ENCODE measurements at places on chromosomes 4 and X.
A peak's percentile ranks its signal among the peaks of the same experiment; 100 is the strongest.

DNA sequence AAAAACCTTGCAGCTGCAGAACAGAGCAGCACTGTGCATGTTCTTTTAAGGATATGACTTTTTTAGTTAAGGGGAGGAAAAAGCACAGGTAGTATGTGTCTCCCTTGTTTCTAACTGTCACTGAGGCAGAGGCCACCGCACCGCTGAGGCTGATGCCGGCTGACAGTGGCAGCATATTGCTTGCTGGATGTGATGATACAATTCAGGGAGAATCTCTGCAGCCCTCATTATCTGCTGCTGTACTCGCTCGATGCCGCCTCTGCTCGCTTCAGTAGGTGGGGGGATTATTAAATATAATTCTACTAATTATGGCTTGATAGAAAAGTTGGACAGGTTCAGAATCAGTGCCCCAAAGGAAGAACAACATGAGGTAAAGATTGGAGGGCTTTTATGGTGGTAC is 378.8 kb upstream of the NOCT start:
- DNase-seq = no peak

DNA sequence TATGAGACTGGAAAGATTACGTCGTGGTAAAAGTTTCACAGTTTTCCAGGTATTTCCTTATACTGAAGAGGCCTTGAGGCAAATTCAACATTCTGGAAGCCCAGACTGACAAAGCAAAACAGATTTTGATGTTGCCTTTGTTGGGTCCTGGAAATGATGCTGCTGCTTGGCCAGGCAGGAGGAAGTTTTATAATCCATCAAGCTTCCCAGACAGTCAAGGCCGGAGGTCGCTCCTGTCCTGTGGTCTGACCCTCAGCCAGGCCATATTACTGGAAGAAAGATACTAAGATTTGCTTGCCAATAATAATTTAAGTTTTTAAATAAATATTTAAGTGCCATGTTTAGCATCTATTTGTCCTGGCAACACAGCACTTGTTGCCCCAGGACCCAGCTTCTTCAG is 63.4 kb downstream of the TAPT1 start:
- DNase-seq = no peak

GRCh38 chr4:7425124-7425523 is 9.6 kb downstream of the PSAPL1 start:
- DNase-seq = no peak

DNA sequence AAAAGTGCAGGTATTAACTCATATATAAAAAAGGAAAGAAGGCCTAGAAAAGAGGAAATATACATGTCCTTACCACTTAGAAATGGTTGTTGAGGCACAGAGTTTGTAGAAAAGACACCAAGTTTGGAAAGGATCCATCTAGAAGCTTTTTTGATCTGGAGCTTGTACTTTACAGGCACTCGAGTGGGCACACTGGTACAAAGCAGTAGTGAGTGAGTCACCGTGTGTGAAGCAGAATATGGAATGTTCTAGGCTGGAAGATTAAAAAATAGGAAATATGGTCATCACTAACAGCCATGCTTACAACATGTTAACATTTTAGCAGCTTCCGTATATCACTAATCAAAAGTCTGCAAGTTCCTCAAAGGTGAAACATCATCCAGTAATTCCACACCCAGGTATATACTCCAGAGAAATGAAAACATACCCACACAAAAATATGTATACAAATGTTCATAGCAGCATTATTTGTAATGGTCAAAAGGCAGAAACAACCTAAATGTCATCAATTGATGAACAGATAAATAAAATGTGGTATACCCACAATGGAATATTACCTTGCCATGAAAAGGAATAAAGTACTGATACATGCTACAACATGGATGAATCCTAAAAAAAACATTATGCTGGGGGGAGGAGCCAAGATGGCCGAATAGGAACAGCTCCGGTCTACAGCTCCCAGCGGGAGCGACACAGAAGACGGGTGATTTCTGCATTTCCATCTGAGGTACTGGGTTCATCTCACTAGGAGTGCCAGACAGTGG is 69.5 kb downstream of the FRYL start:
- no peak for DNase-seq

GRCh38 chr4:182825786-182826185 is 91.4 kb downstream of the DCTD start:
- no peak for DNase-seq

DNA sequence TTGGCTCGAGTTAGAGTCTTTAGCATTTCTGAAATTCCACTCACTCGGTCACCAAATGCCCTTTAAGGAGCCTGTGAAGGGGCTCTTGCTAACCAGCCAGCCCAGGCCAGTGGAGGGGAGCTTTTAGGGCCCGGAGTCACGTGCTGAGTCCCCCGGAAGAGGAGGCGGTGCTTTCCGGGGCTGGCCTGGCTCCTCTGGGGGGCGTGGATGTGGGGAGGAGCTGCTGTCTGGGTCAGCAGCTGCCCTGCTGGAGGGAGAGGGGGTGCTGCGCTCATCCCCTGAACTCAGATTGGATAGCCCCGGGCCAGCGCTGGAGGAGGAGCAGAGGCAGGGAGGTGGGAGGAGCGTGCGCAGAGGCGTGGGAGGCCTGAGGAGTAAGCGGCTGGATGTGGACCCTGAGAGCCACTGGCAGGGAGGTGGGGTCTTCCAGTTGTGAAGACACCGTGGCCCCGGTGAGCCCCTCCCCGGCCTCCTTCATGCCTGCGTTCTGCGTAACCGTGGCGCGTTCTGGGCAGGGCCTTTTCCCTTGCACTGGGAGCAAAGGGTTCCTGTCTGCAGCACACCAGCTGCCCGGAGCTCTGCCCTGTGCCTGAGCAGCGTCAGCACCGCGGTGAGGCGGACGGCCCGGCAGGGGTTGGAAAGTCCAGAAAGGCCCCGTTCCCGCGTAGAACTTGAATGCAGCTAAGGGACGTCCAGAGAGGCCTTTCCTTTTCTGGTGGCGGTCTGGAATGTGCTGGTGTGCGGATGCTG is 19.7 kb downstream of the MAEA start:
- DNase-seq = peak; percentile 91

DNA sequence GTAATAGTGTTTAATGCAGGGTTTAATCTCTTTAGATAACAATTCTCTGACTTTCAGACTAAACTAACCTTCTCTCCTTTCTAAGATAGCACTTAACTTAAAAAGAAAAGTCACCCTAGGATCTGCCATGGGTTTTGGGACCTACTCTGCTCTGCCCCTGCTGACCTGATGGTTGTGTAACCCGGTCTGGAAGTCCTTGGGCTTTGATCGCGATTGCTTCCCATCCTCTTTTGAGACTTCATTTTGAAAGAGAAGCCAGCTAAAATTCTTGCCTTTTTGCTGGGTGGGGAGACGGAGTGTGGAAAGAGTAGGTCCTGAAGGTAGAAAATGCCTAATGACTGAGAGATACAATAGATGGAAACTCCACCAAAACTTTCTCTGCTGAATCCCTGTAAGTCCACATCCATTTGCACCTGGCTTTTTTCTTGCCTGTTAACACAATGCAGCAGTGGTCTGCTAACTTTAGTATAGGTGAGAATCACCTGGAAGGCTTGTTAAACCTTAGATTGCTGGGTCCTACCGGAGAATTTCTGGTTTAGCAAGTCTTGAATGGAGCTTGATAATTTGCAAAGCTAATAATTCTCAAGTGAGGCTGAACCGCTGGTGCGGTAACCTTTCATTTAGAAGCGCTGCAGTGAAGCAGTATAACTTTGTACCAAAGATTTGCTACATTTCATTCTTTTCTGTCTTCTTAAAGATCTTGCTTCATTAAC is 45.6 kb upstream of the CCSER1 start:
- no peak for DNase-seq

DNA sequence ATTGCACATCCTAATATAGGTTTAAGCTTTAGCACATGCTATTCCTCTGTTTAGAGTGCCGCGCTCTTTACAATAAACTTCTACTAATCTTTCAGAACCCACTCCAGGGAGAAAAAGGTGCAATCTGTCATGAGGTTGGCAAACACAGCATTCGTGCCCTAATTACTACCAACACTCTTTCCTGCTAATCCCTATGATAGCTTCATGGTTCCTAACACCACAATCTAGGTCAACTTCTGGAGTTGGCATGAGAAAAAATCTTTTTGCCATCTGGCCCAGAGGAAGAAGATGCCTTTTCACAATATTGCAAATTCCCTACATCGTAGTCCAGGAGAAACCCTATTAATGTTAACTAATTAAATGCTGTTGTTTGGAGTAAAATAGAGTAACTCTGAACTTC is 39.6 kb downstream of the TMA16 start:
- DNase-seq = no peak

DNA sequence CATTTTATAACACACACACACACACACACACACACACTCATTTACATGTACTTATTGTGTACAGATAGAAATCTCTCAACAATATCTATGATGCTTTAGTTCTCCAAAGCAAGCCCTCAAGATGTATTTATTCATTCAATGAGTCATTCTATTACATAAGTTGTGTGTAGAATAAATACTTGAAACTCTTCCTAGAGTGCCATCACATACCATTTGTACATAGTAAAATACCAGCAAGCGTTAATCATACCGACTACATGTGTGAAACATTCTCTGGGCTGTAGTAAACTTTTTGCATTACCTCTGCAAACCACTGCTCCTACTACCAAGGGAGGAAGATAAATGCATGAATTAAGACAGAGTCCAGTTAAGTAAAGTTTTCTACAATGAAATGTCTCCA is 70.9 kb downstream of the EPHA5 start:
- no peak for DNase-seq

DNA sequence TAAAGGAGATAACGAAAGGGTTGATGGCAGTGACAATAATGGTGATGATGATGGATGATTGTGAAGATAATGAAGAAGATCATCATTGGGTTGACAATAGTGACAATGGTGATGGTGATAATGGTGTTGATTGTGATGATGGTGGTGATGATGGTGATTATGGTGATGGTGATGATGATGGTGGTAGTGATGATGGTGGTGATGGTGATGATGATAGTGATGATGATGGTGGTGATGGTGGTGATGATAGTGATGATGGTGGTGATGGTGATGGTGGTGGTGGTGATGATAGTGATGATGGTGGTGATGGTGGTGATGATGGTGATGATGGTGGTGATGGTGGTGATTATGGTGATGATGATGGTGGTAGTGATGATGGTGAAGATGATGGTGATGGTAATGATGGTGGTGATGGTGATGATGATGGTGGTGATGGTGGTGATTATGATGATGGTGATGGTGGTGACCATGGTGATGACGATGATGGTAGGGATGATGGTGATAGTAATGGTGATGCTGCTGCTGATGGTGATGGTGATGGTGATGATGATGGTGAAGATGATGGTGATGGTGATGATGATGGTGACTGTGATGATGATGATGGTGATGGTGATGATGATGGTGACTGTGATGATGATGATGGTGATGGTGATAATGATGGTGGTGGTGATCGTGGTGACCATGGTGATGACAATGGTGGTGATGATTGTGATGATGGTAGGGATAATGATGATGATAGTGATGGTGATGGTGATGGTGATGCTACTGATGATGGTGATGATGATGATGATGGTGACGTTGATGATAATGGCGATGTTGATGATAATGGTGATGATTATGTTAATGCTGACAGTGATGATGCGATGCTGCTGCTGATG is 61.6 kb upstream of the NKX1-1 start:
- no peak for DNase-seq

DNA sequence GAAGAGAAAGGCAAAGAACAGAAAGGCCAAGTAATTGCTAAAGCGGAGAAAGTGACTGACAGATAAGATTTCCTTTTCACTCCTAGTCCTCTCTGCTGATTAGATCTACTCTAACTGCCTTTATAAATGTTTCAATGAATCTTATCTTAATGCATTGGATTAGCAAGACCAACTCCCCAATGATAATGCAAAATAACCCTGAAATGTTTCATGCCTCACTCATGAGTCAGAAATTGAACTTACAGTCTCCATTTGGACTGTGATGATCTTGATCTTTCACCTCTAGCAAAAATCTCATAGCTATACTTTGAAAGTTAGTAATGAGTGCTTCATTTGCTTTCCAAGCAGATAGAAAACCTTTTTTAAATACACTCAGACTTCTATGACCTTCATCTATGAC is 26.5 kb downstream of the SLC10A7 start:
- peak; percentile 54 for DNase-seq

GRCh38 chr4:54840992-54841768 is 183.4 kb downstream of the KIT start:
- peak; percentile 52 for DNase-seq

- no peak for DNase-seq
Measured at GRCh38 chrX:65642914-65643491, 24.5 kb upstream of the MSN start.

GRCh38 chr4:7021930-7022664 is 21.1 kb upstream of the TADA2B start:
- DNase-seq = no peak

- no peak for DNase-seq
Measured at GRCh38 chr4:66693694-66694093, 851.6 kb downstream of the CENPC start.

GRCh38 chrX:13775837-13776236 is 41.1 kb downstream of the GPM6B start:
- DNase-seq = no peak

- no peak for DNase-seq
Measured at GRCh38 chr4:174983128-174983750, 65.1 kb downstream of the ADAM29 start.

- DNase-seq = no peak
Measured at GRCh38 chrX:124592744-124593143, 246.4 kb downstream of the SH2D1A start.

DNA sequence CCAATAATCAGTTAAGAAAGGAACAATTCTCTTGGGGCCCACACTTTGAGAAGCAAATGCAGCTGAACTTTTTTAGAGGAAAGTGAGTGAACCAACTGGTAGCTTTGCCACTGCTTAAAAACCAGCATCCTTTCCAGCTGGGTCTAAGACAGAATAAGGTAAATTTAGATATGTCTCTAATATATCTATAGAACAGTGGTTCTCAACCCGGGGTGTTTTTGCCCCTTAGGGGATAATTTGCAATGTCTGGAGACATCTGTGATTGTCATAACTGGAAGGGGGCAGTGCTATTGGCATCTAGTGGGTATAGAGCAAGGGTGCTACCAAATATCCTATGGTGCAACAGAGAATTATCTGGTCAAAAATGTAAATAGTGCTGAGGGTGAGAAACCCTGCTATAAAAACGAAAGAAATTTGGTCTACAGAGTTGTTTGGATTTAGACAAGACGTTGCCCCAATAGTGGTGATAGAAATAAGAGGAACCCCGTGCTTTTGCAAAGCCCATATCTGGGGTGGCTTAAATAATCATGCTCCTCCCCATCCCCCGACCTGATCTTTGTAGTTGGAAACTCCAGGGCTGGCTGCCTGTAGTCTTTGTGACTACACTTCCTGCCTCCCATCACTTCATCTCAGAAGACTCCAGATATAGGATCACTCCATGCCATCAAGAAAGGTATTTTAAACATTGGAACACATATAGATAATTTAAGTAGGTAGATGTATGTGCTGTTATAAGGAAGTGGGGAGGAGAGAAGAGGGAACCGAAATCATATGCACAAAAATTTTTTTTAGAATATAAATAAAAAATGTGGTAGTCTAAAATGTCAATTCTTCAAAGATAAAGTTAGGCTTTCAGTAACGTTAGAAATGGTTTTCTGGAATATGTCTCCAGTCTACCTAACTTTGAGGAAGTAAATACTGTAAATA is at the start of gene TLR7:
Gene TLR7 (plus strand): TSS at position 622 of the 927 bp plus-strand sequence. CDS start 507 bp downstream, outside the sequence.
- peak; percentile 4 for DNase-seq
